ENCODE measurements at places on chromosomes 5 and 9.

DNA sequence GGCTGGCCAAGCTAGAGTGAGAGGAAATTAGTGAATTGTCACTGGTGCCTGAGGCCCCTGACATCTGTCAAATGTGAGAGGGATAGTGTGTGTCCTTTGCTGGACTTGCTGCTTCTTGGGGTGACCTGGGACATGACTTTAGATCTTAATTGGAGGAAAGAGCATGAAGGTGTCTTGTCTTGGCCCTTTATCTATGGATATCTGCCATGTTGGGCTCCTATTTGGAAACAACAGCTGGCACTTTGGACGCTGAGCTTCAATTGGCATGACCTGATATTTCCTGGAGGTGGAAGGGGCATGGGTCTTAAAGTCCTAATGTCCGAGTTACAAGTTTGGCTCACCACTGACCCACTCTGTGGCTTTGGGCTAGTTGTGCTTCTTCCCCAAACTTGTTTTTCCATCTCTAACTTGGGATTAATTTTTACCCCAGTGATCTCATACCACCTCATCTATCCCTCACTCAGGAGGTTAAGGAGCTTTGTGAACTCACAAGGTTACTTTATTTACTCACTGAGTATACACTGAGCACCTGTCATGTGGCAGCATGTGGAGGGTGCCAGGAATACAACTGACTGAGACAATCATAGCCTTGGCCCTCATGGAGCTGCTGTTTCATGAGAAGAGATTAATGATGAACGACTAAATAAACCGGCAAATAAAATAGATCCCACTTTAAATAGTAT is 30.1 kb upstream of the CXCL14 start:
- no peak for DNase-seq

GRCh38 chr5:169954786-169955185 is 25.5 kb downstream of the INSYN2B start:
- no peak for DNase-seq

DNA sequence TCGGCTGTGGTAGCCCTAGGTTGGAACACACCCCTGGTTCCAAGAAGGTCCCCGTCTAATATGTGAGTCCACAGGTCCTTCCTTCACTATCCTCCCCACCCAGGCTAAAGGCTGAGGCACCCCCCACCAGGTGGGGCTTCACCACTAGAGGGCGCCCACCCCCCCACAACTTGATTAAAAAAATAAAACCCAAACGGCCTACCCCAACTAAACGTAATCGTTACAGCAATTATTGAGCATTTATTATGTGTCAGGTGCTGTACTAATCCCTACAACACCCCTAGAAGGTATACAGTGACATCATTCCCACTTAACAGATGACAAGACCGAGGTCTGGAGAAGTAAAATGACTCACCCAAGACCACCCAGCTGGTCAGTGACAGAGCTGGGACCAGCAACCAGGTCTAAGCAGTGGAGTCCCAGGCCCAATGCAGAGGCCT is 65.0 kb downstream of the FGF18 start:
- peak; percentile 24 for DNase-seq

GRCh38 chr5:42900734-42901133 is 89.0 kb upstream of the SELENOP start:
- no peak for DNase-seq

DNA sequence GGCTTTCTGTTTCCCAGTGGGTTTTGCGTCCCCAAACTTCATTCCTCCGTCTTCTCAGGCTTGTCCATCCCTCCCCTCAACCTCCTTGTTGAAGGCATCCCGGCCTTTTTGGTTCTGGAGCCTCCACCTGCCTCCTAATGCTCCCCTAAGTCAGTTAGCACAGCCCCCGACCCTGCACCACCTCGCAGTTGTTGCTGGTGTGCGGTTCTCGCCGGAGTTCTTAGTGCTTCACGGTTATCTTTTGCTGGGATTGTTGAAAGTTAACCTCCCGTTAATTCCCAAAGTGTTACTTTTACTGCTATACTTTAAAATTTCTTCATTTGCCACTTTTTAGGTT is 447 bp downstream of the UBLCP1 start:
- DNase-seq, result no peak

GRCh38 chr9:4147476-4148230 is 152.2 kb downstream of the GLIS3 start:
- no peak for DNase-seq

DNA sequence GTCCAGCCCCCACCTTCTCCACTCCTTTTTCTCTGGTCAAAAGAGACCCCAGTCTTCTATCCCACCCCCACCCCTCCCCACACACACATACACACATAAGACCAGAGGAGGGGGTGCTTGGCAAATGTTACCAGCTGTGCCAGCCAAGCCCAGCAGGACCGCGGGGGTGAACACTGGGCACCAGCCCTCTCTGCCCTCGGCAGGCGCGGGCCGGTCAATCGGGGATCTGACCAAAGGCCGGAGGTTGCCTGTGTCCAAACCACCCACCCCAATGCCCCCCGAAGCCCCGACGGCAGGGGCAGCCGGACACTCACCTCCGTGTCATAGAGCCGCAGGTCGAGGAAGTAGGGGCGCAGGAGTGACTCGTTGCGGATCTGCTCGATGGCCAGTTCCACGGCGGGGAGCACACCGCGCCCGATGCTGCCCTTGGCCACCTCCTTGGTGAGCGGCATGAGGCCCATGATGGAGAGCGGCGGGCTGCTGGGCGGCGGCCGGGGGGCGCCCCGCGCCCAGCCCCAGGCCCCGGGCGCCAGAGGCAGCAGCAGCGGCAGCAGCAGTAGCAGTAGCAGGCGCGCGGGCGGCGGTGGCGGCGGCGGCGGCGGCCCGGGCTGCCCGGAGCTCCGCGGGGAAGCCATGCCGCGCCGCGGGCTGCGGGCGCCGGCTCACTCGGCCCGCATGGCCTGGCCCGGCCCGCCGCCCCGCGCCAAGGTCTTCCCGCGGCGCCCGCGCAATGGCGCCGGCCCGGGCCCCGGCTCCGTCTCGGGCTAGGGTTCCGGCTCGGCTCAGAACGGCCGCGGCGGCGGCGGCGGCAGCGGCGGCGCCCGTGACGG is 417 bp downstream of the GABBR2 start:
- peak; percentile 11 for DNase-seq

GRCh38 chr5:13987843-13988464 is 43.5 kb upstream of the DNAH5 start:
- peak; percentile 72 for DNase-seq

GRCh38 chr9:77798140-77798539 is 150.0 kb upstream of the GNA14 start:
- DNase-seq, result peak; percentile 62

- no peak for DNase-seq
These were observed 6.2 kb downstream of the ZNF883 start for GRCh38 chr9:113005777-113006176.

DNA sequence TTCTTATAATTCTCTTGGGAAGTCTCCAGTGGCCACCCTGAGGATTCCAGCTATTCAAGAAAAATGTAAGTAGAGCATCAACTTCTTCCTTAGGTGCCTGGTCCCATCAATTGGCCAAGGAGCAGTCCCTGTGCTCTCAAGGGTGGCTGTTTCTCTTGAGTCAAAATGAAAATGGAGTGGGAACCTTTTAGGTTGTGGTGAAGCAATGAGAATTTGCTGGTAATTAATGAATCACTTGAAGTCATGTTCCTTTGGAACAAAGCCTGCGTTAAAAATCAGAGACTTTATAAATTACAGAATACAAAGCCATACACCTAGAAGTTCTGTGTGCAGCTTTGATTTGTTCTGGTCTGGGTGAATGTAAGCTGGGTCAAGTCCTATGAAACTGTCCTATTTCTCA is 48.9 kb downstream of the IL31RA start:
- DNase-seq, result no peak

DNA sequence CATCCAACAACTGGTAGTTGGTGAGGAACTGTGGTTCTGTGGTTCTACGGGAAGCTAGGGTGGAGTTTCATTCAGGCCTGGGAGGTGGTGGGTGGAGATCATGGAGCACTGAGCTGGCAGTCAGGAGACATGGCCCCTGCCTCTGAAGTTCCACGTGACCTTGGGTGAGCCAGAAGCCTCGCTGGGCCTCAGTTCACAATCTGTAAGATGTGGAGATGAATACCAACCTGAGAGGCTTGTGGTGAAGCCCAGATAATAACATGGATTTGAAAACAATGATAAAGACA is 177.9 kb downstream of the MACROH2A1 start:
- DNase-seq, result peak; percentile 81

DNA sequence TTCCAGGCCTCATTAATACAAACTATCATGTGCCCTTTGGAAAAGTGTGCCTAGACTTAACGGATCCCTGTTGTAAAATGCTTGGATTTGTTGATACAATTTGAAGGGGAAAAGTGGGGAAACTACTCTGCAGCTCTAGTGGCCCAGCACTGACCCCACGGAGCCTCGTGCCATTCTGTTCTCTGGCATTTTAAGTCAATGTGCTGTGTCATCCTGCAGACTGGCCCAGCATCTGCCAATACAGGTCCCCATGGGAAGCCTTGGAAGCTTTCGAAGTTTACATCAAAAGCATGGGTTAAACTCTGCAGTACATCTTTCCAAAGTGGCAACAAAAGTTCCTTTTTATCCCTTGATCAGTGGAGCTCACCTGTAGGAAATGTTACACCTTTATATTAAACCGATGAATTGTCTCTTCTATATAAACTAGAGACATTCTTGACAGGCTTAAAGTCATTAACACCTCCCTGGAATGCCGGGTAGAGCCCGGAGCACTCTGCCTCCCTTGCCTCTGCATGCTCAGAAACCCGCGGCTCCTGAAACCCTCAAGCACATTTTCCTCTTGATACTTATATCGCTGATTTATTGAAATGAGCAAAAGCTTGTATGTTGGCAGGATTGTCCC is 596.0 kb upstream of the ADAMTS16 start:
- DNase-seq, result no peak

GRCh38 chr5:36066001-36066539 is 612 bp downstream of the UGT3A2 start:
- DNase-seq, result no peak

DNA sequence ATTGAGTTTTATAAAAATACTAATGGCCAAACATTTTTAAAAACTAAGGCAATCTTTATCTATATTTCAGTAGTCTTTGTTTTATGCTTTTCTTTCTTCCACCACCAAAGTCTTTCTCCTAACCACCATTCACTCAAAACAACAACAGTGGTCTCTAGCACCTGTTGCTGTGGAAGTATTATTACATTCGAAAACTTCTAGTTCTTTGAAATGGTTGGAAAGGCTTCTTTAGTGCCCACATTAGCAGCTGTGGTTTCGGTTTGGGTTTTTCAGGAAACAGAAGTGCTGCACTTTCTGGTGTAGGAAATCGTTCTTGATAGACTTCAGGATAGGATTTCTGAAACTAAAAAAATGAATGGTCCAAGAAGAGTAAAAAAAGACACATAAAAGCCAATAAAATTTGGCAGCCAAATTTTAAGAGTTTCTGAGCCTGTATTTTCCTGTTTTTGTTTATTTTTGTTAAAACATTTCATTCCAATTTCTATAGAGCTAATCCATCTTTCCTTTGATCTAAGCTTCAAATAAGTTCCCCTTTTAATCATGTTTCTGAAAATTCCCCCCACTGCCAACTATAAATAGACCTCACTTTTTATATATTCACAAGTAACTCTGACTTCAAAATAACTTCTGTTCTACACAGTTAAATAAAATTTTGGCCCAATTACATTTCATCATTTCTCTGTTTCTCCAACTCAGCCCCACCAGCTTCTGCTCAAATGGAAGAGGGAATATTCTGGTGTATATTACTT is 102.2 kb downstream of the DEPDC1B start:
- DNase-seq, result peak; percentile 58

- DNase-seq, result no peak
These were observed 258.6 kb downstream of the FANCC start for GRCh38 chr9:95058795-95059386.

- no peak for DNase-seq
These were observed 106.8 kb downstream of the LMNB1 start for GRCh38 chr5:126883564-126884245.

DNA sequence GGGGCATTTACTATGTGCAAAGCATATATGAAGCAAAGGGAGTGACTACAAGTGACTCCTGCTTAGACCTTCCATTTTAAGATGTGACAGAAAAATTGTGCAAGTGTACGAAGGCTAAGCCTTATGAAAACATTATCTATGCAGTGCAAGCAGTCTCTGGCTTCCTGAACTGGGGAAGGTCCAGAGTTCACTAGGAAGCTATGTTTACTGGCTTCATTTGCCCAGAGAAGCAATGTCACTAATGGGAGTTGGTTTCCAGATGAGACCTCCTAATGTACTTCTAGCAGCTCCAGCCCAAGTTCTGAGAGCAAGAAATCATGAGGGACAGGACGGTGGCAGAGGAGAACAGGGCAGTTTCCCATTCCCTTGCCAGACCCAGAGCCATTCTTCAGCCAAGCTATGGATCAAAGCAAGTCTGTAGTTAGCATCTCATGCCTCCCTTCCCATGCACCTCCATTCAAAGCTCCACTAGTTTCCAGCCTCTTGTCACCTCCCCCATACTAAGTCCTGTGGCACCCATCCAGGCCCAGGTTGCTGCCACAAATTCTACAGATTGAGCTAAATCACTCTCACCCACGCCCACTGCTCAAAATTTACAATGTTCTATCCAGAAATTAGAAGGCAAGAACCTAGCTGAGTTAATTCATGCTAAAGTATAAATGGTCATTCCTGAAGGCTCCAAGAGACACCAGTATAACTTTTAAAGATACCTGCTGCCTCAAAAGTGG is 21.8 kb downstream of the MCTP1 start:
- no peak for DNase-seq

- DNase-seq, result no peak
These were observed 289.9 kb upstream of the ACTBL2 start for GRCh38 chr5:57772512-57772911.

DNA sequence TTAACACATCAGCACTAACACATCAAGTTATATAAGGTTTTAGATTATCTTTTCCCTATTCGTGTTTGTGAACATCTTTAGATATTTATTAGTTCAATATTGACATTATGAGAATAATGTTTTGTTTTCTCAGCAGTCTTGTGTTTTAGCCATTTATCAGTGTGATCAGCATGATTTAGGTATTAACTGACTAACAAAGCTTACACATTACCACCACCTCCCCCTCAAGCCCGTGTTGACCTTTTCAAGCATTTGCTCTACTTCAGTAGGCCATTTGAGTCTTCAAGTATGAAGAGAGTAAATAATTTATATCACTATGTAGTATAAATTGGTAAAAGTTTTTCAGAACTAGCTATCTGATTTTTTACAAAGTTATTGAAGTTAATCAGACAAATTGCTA is 6.9 kb downstream of the PBX3 start:
- no peak for DNase-seq

GRCh38 chr9:27450752-27451151 is 73.3 kb upstream of the IFNK start:
- DNase-seq, result no peak

GRCh38 chr5:26674846-26675245 is 363.5 kb downstream of the CDH9 start:
- no peak for DNase-seq

- DNase-seq, result peak; percentile 72
These were observed 65.7 kb upstream of the ANKH start for GRCh38 chr5:14937254-14937653.

DNA sequence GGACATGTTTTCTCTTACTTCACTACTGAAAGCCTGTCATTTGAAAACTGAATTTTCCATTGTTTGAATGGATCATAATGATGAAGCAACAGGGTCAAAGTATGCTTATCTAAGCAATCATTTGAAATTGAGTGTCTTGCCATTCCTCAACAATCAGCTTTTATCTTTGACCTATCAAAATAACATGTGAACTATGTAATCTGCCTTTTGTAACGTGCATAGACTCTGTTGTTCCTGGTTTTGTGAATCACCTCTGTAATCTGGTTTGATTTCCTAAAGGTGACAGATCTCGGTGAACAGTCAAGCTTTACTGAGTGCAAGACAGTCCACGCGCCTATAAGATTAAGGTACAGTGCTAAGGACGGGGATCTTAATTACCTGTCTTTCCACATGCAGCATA is 3.3 kb downstream of the MEF2C start:
- no peak for DNase-seq

Data from suppressor macrophage (primary cell).